Colonic mucosa (tissue), 4 donors: ENCODE measurements at places on chromosomes 7 and 10. TPM values are rescaled to one million over a fixed set of nuclear protein-coding genes. Genes with fewer than 3 reads are reported as not detected.

- no peak for DNase-seq
Observed at GRCh38 chr7:147023440-147023839, 906.8 kb downstream of the CNTNAP2 start.

- DNase-seq = no peak
Observed at GRCh38 chr10:51772387-51772786, 73.0 kb upstream of the CSTF2T start.

GRCh38 chr7:38813768-38814167 is 95.2 kb downstream of the VPS41 start:
- no peak for DNase-seq

DNA sequence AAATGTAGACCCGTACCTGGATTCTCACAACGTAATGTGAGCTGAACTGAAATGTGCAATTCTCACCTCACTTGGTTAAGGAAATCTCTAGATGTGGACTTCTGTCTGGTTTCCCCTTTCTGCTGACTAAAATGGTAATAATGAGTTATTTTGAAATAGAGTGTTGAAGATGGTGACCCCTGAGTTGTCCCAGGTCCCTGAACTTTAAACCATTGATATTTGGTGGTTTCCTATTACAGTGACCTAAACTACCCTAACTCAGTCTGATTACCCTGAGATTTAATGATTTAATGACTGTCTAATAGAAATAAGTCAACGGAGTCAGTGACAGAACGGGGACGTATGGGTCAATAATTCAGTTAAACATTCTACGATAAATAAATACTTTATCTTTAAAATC is 845.9 kb downstream of the PCDH15 start:
- DNase-seq = no peak

DNA sequence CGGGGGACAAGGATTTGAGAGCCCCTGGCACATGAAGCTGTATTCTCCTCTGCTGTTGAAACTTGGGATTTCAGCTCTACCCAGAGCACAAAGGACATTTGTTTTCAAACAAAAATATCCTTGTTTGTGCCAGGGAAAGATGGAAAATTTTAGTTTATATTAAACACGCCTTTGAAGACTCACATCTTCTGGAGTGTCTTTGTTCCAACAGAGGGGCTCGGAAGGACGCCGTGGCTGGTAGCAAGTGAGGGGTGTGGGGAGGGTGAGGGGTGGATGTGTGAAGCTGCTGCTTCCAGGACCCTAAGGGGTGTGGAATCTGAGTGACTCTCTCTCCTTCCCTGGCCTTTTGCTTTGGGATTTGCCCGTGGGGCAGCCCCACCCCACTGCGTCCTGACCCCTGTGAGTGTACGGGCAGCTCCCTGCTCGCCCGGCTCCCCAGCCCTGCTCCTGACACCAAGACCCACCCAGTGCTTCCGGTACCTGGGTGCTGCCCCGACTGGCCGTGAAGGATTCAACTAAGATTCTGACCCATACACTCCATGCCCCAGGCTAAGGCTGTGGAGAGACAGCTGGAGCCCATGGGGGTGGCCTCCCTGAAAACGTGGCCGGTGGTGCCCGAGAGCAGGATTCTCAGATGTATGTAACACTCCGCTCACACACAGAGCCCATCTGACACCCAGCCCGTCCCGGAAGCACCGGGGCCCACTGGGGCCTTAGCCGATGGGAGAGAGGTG is 59.6 kb downstream of the ZRANB1 start:
- no peak for DNase-seq

- DNase-seq = no peak
Observed at GRCh38 chr7:157278167-157278790, 58.5 kb upstream of the DNAJB6 start.

DNA sequence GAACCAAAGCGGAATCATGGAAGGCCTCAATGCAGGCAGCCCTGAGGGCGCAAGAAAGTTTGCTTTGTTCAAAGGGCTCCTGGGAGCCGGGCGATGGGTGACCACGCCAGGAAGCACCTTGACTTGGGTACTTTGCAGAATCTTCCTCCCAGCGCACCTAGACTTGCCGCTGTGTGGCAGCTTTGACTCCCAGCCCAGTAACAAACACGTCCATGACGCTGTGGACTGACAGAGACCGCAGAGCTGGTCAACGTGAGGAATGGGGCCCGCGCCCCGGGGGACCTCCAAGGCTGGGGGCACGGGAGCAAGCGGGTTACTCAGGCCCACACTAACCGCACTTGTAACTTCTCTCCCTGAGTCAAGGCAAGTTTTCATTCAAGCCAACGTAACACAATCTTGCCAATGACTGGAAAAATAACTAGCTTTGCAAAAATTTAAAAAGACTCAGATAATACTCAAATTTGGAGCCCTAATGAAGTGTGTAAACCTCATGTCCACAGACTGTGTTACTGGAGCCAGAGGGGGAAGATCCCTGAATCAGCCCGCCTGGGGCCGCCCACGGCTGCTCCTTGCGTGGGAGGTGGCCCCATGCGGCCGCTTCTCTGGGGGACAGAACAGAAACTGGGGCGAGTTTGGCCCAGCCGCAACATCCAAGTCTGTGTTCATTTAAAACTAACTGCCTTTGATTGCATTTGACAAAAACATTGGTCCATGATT is 130.8 kb downstream of the DNAJB6 start:
- DNase-seq = no peak

DNA sequence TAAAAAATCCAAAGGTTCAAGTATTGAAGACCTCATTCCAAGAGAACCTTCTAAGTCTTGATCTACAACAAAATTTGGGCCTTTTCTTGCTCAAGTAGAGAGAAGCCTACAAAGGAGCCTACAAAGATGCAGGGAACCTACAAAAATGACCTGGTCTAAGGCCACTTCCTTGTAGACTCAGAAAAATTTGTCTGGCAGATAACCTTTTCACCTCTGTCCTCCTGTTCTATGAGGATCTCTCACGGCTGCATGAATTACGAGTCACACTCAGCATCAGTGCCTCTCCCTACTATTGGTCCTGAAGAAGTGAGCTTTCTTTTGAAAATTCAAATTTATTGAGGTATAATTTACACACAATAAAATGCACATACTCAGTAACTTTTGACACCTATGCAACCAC is 29.3 kb downstream of the CCNJ start:
- DNase-seq = no peak

DNA sequence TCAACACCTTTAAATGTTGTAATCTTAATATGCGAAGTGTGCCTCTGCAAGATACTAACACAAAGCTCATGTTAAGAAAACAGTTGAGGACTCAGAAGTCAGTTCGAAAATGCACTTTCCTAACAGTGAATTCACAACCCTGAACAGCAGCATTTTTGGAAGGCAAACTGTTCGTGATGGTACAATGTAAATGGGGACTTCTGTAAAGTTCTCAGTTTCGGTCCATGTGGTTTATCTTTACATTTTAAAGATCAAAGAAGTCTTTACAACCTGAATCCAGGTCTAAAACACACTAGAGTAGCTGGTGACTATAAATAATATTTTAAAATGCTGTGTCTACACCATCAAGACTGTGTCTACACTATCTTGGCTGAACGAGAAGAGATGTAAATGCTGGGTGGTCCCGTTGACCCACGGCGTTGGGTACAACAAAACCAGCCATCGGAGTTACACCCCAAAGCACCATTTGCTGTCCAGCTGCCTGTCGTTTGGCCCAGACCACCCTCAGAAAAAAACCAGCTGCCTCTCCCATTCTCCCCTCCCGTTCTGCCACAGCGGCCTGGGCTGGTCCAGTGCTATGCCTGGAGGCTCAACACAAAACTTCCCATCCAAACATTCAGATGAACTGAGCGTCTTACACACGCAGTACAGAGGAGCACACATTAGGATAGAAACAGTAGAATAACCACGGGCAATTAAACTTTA is 42.9 kb downstream of the MKI67 start:
- DNase-seq = no peak

GRCh38 chr7:101733713-101734475 is 83.5 kb upstream of the CUX1 start:
- DNase-seq = peak; percentile 52

DNA sequence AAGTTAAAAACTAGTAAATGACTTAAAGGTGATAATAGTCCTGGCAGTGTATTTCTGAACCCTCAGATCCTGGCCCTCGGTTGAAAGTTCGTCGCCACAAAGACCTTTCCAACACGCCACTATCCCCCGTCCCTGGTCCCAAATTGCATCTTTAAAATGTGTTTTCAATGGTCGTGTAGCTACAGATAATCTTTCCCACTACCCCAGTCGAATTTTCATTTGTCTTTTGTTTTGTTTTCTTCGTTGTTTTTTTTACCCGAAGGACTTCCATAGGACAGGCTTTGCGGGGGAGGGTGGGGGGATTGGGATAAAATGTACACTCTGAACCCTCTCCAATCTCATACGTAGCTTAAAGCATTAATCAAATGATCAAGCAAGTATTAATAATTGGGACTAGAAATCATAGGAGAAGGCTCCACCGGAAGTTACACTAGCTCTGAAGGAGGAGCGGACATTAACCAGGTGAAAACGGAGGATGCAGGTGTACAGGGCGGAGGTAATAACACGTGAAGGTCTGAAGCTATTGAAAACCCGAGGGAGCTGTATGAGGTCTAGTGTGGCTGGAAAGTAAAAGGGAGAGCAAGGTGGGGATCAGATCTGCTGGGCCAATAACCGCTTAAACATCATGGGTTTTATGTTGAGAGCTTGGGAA is 32.8 kb upstream of the PHF14 start:
- DNase-seq = peak; percentile 36

DNA sequence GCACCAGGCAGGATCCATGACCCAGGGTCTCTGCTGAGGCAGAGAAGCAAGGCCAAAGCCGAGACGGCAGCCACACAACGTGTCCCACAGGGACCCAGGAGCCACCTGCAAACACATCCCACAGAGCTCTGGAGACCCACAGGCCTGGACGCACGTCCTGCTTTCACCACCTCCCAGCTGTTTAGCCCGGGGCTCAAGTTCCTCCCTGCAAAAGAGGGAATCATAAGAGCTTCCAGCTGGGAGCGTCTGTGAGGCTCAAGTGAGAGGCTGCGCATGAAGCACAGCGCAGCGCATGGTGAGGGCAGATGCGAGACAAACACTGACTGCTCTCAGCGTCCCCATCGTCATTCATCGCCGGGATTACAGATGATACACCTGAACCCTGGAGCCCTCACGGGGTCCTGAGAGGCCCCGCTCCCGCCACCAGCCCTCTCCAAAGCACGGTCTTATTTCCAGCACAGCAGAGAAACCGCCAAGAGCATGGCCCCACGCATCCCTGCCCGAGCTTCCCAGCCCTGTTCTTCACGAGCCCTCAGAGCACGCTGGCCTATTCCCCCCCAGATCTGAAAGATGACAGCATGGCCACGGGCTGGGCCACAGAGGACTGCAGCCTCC is 88.7 kb downstream of the MAD1L1 start:
- DNase-seq = no peak

DNA sequence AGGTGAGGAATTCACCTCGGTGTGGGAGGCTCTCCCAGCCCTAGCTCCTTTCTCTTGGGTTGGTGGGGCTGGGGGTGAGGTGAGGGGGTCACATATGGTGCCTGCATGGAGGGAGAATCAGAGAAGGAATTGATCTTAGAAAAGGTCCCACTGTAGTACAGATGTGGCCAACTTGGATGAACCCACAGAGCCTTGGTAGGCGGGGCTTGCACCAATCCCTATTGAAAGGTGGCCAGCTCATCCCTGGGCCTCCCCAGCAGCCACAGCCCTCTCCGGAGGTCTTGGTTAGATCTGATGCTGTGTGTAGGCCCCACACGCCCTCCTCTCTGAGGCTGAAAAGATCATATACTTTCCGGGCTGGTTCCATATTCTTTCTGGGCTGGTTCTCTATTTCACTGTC is 19.0 kb downstream of the HKDC1 start:
- DNase-seq = no peak

DNA sequence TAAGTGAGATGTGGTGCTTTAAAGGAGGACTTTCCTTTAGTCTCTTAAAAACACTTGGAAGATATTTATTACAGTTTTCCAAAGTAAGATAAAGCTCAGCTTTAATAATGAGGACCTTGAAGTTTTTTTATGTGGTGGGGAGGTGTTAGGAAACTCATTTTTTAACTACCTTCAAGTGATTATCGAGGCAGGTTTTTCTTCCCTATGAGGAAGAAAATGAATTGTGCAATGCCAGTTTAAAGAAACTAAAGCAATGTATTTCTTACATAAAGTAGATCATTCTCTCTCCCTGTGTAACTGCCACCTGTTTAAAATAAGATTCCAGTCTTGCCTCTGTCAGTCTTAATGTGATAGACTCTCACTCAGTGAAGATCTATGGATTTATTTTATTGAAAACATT is 27.9 kb downstream of the ZEB1 start:
- no peak for DNase-seq

DNA sequence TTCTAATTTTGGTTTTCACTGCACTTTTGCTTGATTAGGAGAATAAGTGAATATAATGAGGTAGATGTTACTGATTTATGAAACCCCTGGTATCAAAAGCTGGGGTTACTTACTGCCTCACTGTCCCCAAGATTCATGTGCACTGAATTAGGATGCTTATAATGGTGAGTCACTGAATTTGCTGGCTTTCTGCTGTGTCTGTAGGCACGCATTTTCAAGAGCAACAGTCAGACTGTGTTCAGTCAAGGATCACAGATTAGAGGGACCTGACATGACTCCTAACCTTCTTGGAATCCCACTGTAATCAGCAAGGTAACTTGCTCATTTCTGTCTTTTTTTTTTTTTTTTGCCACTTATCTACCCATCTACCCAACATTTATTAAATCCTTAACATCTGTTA is 59.7 kb downstream of the GPR85 start:
- DNase-seq = no peak

DNA sequence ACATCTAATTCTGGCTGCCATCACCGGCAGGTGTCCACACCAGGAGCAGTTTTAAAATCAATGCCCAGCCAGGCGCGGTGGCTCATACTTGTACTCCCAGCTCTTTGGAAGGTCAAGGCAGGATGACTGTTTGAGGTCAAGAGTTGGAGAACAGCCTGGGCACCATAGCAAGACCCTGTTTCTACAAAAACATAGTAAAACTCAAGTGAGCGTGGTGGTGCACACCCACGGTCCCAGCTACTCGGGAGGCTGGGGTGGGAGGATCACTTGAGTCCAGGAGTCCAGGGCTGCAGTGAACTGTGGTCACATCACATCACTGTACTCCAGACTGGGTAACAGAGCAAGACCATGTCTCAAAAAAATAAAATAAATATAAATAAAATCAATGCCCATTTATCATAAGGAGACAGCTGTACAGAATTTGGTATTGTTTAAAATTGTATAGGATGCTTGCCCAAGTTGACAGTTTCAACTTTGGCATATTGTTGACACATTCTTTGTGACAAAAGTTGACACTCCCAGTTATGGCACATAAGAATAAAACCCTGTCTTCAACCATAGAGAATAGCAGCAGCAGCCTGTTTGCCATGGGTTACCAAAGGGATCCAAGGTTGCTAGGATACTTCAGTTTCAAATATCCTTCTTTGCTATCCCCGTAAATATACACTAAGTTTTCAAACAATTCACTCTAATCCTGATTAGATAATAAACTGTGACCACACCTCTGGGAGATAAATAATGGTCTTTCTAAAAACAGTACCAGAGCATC is 193.0 kb downstream of the FAM107B start:
- DNase-seq = no peak

- no peak for DNase-seq
Observed at GRCh38 chr10:99906470-99906869, 103.3 kb downstream of the DNMBP start.

PDE6C gene
- total RNA-seq = not detected

BUD31 gene
- total RNA-seq = 113 TPM

ASIC3 gene
- 1.0 TPM for total RNA-seq

PALS2 gene
- total RNA-seq = 6.7 TPM

UPK3B gene
- total RNA-seq = 2.6 TPM

TLL2 gene
- total RNA-seq = 0.45 TPM

EGFR gene
- 63.4 TPM for total RNA-seq

GPR141 gene
- total RNA-seq = 0.58 TPM

FGFR2 gene
- total RNA-seq = 25.6 TPM

RAB19 gene
- 22.7 TPM for total RNA-seq

GIMAP2 gene
- 6.5 TPM for total RNA-seq

MBL2 gene
- not detected for total RNA-seq
